ENCODE measurements at places on chromosomes 4 and X. TPM values are rescaled to one million over a fixed set of nuclear protein-coding genes. Genes with fewer than 3 reads are reported as not detected.

GRCh38 chr4:137641544-137641943 is 109.2 kb upstream of the PCDH18 start:
- no peak for ATAC-seq

DNA sequence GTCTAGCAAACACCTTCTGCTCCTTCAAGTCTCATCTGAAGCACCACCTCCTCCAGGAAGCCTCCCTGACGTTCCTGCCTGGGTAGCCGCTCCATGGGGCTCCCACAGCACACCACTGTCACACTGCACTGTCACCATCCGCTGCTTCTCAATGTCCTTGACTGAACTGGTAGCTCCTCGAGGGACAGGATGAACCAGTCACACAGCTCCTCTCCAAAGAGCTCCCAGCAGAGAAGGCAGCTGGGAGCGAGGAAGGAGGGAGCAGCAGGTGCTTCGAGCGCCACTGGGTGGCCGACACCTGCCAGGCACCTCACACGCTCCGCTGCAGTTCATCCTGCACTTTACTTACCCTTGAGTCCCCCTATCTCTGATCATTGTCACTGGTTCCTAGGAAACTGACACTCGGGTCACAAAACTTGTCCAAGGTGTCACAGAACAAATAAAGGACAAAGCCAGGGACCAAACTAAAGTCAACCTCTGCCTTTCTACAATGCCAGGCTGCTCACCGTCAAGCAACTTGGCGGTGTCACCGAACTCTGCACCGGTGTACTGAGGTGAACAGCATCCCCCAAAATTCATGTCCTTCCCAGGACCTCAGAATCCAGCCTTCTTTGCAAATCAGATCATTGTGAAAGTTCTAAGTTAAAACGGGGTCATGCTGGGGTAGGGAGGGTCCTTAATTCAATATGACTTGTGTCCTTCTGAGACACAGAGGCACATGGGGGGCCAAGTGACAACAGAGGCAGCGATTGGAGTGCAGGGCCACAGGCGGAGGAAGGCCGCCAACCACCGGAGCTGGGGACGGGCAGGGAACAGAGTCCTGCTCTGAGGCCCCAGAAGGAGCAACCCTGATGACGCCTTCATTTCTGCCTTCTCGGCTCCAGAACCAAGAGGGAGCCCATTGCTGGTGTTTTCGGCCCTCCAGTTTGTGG is 5.5 kb upstream of the S100P start:
- peak; percentile 71 for ATAC-seq

DNA sequence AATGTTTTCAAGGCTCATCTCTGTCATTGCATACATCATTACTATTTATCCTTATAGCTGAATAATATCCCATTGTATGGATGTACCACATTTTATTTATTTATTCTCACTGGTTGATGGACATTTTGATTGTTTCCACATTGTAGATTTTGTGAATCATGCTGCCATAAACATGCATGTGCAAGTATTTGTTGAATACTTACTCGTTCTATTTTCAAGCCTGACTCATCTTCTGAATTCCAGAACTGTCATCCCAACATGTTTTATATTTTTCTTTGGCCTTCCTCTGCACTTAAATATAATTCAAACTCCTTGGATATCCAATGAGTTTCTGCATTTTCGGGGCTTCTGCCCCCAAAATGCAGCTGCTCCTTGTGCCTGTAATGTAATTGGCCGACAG is 77.6 kb downstream of the MXRA5 start:
- ATAC-seq, result peak; percentile 58

DNA sequence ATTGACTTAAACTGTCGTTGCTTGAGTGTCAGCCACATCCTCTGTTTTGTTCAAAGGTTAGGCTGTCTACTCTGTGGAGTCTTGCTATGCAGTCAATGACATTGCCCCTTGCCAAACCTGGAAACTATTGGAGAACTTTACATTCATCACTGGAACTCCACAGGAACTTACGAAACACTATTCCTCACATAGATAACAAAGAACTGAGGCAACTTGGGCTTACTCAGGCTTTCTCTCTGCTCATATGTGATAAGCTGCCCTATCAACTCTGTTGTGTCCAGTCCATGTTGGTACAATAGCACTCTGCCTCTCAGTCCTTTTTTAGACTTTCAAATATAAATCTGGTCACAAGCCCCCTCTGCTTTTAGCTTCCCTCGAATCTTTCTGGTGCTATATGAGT is 9.4 kb downstream of the NPY5R start:
- no peak for ATAC-seq

- ATAC-seq, result no peak
Measured at GRCh38 chr4:85823295-85823694, 348.3 kb downstream of the ARHGAP24 start.

DNA sequence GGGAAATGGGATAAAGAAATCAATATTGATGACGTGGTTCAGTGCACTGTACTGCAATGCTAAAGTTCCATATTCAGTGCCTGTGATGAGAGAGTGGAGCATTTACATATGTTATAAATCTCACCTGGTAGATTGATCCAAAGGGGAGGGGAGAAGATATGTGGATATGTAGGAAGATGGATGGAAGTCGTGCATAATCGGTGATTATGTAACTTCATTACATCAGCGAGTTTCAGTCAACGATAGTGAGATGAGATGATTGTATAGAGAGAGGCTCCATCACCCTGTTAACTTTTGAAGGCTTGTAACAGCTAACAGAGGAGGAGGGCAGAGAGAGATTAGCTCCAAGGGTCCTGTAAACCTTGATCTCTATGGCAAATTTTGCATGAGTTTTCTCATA is 1.8 kb downstream of the IL1RAPL1 start:
- ATAC-seq, result no peak

DNA sequence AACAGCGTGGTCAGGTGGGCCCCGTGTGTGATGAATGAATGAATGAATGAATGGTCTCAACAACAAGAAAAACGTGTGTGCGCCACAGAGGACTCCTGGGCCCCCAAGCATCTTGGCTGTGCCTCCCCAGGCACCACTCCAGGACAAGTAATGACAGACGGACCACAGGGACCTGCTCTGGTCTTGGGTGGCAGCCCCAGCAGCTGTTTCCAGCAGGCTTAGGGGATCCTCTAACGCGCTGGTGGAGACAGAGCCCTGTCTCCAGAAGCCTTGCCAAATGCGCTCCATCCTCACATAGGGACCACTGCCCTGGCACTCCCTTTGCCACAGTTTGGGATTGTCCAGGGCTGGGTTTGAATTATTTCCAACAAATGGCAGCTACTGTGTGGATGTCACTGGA is 39.1 kb downstream of the PSAPL1 start:
- no peak for ATAC-seq

GRCh38 chrX:134548257-134549201 is 88.6 kb downstream of the HPRT1 start:
- no peak for ATAC-seq

DNA sequence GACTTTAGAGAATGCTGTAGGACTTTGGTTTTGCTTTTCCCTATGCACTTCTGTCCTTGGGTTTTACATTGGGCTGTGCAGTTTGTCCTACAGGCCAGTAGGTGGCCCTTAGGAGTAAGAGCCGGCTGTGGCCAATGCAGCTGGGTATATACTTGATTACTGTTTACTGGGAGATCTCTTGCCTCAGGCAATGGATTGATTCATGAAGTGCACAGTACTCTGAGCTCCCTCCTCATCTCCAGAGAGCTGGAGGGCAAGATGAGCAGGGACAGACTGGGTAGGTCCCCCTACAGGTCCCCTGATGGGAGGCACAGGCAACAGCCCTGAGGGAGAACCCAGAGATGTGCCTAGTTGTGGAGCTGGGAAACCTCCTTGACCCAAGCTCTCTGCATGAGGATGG is 103.8 kb upstream of the QRFPR start:
- peak; percentile 78 for ATAC-seq

DNA sequence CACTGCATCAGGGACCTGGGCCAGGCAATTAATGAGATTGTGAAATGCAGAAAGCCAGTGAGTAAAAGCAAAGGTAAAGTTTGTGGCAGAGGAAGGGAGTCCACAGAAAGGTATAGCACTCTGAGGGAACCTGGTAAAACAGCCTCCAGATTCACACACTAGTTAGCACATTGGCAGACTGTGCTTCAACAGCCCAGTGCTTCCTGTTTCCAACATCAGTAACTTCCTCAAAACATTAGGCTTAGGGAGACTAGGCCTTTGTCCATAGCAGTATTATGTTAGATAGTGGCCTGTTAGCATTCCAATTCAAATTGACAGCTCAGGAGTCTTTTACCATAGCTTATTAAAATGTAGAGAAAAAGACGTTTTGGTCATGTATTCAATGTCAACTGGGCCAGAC is 582.6 kb upstream of the ACTRT1 start:
- no peak for ATAC-seq

PLAC1 gene
- not detected for total RNA-seq

DNA sequence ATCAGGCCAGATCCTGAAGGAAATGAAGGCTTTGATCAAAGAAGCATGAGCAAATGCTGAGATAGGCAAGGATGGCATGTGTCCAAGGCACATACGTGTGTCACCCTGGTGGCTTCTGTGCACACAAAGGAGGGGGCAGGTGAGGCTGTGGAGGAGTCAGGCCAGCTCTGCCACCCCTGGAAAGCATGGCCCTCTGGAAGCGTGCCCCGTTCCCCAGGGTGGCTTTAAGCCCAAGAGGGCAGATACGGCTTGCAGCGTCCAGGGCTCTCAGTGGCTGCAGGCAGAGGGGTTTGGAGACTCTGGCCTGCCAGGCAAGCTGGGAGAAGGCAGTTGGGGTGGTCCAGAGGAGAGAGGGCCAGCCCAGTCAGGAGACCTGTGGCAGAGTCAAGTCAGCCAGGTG is 25.6 kb downstream of the PNMA6E start:
- no peak for ATAC-seq

- ATAC-seq, result no peak
Measured at GRCh38 chr4:107999932-108000539, 10.3 kb downstream of the HADH start.

- no peak for ATAC-seq
Measured at GRCh38 chr4:3524349-3524748, 7.9 kb downstream of the LRPAP1 start.

WDR17 gene
- 0.48 TPM for total RNA-seq

DNA sequence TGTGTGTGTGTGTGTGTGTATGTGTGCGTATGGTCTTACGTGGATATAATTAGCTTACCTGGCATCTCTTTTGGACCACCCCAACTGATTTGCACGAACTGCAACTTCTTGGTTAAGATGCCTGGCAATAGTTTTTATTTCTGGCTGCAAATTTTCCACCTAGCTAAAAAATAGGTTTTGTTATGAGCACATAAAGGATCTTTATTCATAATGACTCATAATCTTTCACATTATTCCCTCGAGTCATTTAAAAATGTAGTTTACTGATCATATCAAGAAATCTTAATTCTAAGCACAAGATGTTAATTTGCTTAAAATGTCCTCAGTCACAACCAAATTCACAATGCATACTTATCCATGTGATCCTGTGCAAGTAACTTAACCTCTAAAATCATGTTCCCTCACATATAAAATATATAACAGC is 1.5 kb downstream of the COX18 start:
- no peak for ATAC-seq

AMBN gene
- not detected for total RNA-seq

IL3RA gene
- total RNA-seq, result 1.2 TPM

DNA sequence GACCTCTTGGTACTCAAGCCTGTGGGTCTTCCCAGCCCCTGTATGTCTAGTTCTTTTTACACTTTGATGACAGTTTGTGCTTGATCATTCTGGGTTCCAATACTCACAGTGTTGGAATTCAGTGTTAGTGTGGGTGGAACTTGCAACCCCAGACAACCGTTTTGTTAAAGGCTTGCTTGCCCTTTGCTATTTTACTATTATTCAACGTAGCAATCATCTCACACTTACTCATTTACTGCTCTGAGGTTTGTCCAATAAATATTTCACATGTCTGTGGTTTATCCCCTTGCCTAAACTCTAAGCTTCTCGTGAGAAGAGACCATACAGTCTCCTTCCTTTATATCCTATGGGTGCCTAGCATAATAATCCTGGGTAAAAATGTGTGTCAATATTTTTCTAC is 15.3 kb downstream of the CCNG2 start:
- no peak for ATAC-seq

TNIP3 gene
- 0.60 TPM for total RNA-seq

MAGEA10 gene
- total RNA-seq, result not detected

Measured in esophagus mucosa (tissue), 1 donor.